HT-29 (cell line): ENCODE measurements at places on chromosomes 3 and 15. TPM values are rescaled to one million over a fixed set of nuclear protein-coding genes. Genes with fewer than 3 reads are reported as not detected.

Gene AMOTL2
- total RNA-seq, result 109 and 119 TPM in 2 replicates

Gene SLC22A14
- total RNA-seq, result not detected in 2 replicates

Gene DNASE1L3
- total RNA-seq, result not detected in 2 replicates

Gene PLCL2
- 2.5 and 3.0 TPM in 2 replicates for total RNA-seq

Gene FRG2C
- not detected in 2 replicates for total RNA-seq

Gene LYZL4
- total RNA-seq, result not detected in 2 replicates

Gene MKRN3
- total RNA-seq, result 0.23 and 0.53 TPM in 2 replicates

Gene CX3CR1
- total RNA-seq, result not detected in 2 replicates

Gene OCA2
- not detected in 2 replicates for total RNA-seq

Gene SLC28A1
- total RNA-seq, result 0.08 and 0.13 TPM in 2 replicates

Gene EFHB
- total RNA-seq, result not detected in 2 replicates

Gene CGNL1
- total RNA-seq, result 0.29 and 0.36 TPM in 2 replicates

Gene EAF2
- total RNA-seq, result 0.86 and 1.3 TPM in 2 replicates

Gene CPN2
- not detected in 2 replicates for total RNA-seq

DNA sequence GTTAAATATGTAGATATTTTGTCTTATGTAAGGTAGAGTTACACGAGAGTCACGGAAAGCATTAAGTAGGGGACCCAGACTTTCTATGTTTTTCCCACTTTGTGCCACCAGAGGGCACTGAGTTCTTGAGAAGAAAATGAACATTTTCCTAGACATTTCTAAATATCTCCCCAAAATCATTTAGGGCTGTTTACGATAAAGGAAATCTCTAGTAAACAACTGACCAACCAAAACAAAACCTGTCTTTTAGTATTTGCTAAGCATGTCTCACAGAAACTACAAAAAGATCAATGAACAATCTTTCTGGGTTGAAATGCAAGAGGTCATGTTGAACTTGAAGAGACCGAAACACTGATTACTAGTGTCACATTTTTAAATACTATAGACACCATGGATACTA, 16.1 kb downstream of the POU1F1 start:
- peak; percentile 61 for DNase-seq

DNA sequence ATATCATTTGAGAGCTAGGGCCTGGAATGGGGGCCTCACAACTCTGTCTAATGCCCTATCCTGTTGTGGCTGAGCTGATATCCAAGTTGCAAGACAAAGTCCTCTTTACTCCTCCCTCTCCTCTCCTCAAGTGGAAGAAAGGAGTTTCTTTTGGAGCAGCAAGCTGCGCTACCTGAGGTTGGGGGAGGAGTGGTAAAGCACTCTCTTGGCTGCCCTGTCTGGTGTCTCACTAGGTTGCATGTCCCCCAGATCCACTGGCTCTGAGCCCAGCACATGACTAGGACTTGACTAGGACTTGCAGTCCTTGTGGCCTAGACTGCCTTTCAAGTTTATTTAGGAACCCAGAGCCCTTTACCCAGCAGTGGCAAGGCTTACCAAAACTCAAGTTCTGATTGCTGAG, 141.1 kb upstream of the SETMAR start:
- no peak for DNase-seq

GRCh38 chr3:61268644-61269043, 17.4 kb upstream of the FHIT start:
- no peak for DNase-seq

DNA sequence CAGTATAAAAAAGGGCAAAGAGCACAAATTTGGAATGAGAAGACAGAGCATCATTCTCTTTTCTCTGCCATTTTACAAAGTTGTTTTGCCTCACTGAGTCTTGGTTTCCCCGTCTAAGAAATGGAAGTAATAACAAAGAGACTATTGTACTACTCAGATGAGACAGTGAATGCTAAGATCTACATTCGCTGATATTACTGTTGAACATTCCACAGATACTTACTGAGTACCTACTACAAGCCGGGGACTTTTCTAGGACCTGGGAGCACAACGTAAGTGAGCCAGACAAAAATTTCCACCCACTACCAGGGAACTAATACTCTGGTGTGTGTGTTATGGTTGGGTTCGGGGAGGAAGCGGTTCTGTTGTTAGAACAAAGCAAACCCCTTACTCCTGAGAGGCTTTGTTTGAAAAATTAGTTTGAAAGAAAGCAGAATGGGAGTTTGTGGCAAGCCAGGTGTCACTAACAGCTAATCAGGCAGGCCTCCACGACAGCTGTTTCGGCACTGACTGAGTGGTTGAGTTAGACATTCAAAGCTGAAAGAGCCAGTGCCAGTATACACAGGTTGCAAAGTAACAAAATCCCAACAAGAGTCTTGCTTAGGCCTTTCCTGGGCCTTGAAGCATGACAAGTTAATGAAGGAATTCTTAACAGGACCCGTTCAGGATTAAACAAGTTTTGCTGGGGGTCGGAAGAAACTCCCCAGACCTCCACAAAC, 458.3 kb downstream of the EDEM1 start:
- DNase-seq, result no peak

DNA sequence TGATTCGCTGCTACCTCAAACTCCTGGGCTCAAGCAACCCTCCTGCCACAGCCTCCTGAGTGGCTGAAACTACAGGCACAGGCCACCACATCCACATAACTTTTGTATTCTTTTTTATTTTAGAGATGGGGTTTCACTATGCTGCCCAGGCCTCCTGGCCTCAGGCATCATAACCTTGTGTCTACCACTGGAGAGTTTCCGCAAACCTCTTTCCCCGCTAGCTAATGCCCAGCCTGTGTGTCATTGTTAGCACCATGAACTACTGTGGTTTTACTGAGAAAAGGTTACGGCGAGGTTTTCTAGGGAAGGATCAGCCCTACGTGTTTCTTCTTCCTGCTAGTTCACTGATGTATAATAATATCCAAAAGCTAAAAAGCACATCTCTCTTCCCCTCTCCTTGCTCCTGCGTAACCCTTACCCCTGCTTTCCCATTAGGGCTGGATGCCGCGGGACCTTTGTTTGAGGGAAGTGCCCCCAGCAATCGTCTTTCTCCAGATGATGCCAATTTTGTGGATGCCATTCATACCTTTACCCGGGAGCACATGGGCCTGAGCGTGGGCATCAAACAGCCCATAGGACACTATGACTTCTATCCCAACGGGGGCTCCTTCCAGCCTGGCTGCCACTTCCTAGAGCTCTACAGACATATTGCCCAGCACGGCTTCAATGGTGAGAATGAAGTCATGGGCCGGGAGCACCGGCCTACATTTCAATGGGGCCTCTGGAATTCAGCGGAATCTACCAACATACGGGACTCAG, 113.7 kb downstream of the LIPC start:
- DNase-seq, result no peak

DNA sequence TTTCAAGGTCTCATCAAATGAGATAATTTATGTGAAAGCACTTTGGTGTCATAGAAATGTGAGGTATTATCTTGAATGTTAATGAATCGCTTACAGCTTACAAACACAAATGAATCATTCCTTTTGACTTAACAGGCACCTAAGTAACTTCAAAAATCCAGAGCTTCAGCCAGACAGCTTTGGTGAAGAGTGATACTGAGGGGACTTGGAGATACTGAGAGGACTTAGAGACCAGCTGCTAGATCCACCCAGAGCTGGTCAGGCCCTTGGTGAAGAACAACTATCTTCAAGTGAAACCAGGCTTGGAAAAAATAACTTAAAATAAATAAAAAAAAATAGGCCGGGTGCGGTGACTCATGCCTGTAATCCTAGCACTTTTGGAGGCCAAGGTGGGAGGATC, 16.2 kb upstream of the ZFYVE19 start:
- DNase-seq, result no peak

DNA sequence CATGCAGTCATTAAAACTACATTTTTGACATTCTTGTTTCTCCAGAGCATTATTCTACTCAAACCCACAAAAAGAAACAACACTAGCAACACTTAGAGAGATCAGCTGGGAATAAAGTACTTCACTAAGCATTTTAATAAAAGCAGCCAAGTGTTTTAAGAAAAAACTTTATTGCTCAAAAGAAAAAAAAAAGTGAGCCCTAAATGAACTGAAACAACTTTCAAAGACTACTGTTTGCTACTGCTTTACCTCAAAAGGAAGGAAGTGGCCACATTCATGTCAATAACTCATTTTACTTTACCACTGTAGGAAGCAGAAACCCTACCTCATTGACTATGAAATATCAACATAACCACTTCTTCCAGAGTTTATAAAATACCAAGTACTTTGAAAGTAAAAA, 91.3 kb downstream of the UACA start:
- no peak for DNase-seq

GRCh38 chr15:28109626-28110455, 10.7 kb upstream of the OCA2 start:
- DNase-seq, result no peak

- DNase-seq, result no peak
These were observed 10.3 kb upstream of the ABHD10 start for GRCh38 chr3:111968319-111969054.

DNA sequence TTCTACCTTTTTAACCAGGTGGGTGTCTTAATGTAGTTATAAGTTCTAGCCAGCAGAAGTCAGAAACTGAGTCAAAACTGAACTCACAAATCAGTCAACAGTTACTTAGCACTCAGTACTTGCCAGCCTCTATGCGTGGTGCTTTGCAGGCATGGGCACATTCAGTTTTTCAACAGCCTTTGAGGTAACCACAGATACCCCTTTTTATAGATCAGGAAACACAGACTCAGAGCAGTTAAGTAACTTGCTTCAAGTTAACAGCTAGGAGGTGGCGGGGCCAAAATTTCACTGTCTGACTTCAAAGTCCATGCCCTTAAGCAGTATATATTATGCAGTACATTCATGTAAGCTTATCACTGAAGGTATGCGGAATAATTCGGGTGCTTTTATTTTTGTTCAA, 139.4 kb downstream of the FHIT start:
- no peak for DNase-seq

GRCh38 chr15:77742127-77742526, 109.4 kb upstream of the LINGO1 start:
- DNase-seq, result no peak

DNA sequence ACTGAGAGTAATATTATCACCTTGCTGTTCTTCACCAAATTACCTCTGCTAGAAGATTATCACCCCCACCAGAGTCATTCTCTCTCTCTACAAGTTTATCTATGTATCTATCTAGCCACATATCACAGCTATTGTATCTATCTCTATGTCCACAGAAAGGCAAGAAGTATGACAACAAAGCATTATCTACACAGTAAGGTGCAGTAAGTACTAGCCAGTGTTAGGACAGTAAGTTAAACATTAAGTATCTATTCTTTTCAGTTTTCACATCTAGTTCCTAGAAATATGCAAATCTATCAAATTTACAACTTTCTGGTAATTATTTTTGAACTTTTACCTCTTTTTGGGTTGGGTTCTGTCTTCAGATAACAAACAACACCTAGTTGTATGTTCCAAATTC, 26.5 kb upstream of the XXYLT1 start:
- no peak for DNase-seq

- no peak for DNase-seq
These were observed 8.7 kb upstream of the NDUFB4 start for GRCh38 chr3:120587332-120587975.

GRCh38 chr15:66720206-66721010, 18.4 kb downstream of the SMAD6 start:
- DNase-seq, result no peak

GRCh38 chr15:37078566-37078965, 21.8 kb downstream of the MEIS2 start:
- no peak for DNase-seq

- DNase-seq, result no peak
These were observed 23.6 kb downstream of the SIAH2 start for GRCh38 chr3:150739200-150739863.

GRCh38 chr3:195860456-195860855, 47.9 kb downstream of the TNK2 start:
- DNase-seq, result no peak

GRCh38 chr3:176987901-176988650, 209.2 kb downstream of the TBL1XR1 start:
- DNase-seq, result no peak

DNA sequence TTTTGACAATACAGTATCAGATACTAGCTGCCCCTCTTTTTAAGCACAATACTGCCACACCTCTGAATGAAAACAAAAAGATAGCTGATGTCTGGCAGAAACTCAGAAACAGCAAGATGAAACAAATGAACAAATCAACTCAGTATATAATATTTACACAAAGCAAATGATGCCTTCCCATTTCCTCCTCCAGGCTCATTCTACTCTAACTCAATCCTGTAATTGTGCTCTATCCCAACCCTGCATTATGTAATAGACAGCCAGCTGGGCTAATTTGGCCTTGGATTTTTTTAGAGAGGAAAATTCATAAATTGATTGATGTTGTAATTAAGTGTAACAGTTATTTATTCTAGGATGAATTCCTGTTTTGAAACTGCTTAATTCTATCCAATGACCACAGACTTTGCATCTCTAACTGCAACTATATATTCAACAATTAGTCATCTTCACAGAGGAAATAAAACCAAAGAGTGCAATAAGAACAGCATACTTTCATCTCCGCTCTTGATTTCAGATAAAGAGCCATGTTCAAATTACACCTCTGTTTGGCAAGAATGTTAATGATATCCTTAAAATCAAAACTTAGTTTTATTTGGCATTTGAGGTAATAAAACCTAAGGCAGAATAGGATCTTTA, 6.1 kb downstream of the ATG3 start:
- DNase-seq, result no peak

GRCh38 chr3:133573629-133574194, at the start of gene CDV3:
CDV3 (plus strand) TSS chr3:133573686; CDS start chr3:133574045, 359 bp downstream.
- DNase-seq, result no peak

DNA sequence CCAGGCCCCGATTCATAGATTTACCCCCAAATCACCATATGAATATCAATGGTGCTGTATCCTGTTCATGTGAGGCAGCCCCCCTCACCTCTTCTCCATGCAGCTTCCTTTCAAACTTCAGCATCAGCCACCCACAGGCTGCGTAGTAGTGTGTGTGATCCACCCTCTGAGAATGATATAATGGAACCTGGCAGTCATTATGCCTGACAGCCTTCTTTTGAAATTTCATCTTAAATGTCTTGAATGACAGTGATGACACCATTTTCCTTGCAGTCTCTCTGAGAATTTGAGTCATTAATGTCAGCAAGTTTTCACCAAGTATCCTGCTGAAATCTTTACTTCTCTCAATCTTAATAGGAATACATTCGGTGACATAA, 3.5 kb upstream of the CLRN1 start:
- no peak for DNase-seq

- DNase-seq, result no peak
These were observed 2.8 kb downstream of the BTLA start for GRCh38 chr3:112496366-112497067.

- no peak for DNase-seq
These were observed 31.4 kb upstream of the POU1F1 start for GRCh38 chr3:87307805-87308204.

GRCh38 chr15:62173215-62173614, 8.1 kb upstream of the C2CD4B start:
- DNase-seq, result no peak
